ENCODE measurements at places on chromosomes 11 and 22. TPM values are rescaled to one million over a fixed set of nuclear protein-coding genes. Genes with fewer than 3 reads are reported as not detected.

The CYP2D6 gene
- 2.1 TPM for total RNA-seq

The CLP1 gene
- 9.5 TPM for total RNA-seq

The MAPK8IP2 gene
- 42.3 TPM for total RNA-seq

The MPEG1 gene
- total RNA-seq, result 15.8 TPM

- no peak for DNase-seq
- H3K4me1 ChIP-seq, result no peaks in the 10 kb centered on the region
- H3K36me3 ChIP-seq, result no peaks in the 10 kb centered on the region
- no peak overlapping the region for H3K4me3 ChIP-seq
Observed at GRCh38 chr11:88089134-88089533, 86.1 kb downstream of the RAB38 start.

- H3K27me3 ChIP-seq, result no peaks in the 10 kb centered on the region
- H3K36me3 ChIP-seq, result no peaks in the 10 kb centered on the region
- H3K4me1 ChIP-seq, result peaks cover 45% of the 10 kb centered on the region
- H3K27ac ChIP-seq, result no peak within 1 kb of the TSS
Observed at GRCh38 chr11:73645972-73646631, at the start of gene PLEKHB1. Gene PLEKHB1, plus strand, starts transcription at chr11:73646581. Its CDS starts 28 bp downstream, at chr11:73646609.

- peaks cover 3% of the 10 kb centered on the region for H3K36me3 ChIP-seq
- peaks cover 19% of the 10 kb centered on the region for H3K4me1 ChIP-seq
- H3K27me3 ChIP-seq, result no peaks in the 10 kb centered on the region
- H3K4me3 ChIP-seq, result no peak overlapping the region
- no peak overlapping the region for H3K27ac ChIP-seq
Observed at GRCh38 chr11:19849947-19850593, 137.4 kb downstream of the NAV2 start.

- DNase-seq, result peak; percentile 61
- H3K4me1 ChIP-seq, result peaks cover 8% of the 10 kb centered on the region
- H3K36me3 ChIP-seq, result no peaks in the 10 kb centered on the region
- no peak overlapping the region for H3K27ac ChIP-seq
Observed at GRCh38 chr11:62962391-62962790, 22.4 kb downstream of the SLC22A6 start.

GRCh38 chr11:124036666-124037065 lies 4.5 kb downstream of the OR10G7 start:
- H3K4me1 ChIP-seq, result no peaks in the 10 kb centered on the region
- DNase-seq, result no peak
- no peaks in the 10 kb centered on the region for H3K36me3 ChIP-seq
- no peaks in the 10 kb centered on the region for H3K27me3 ChIP-seq
- no peak overlapping the region for H3K27ac ChIP-seq
- H3K4me3 ChIP-seq, result no peak overlapping the region

GRCh38 chr11:134634897-134635831 lies 223.1 kb upstream of the B3GAT1 start:
- DNase-seq, result peak; percentile 53
- no peak overlapping the region for H3K27ac ChIP-seq
- no peaks in the 10 kb centered on the region for H3K36me3 ChIP-seq
- H3K27me3 ChIP-seq, result peaks cover 2% of the 10 kb centered on the region
- no peak overlapping the region for H3K4me3 ChIP-seq
- H3K4me1 ChIP-seq, result peaks cover 7% of the 10 kb centered on the region

GRCh38 chr11:19382131-19382611 lies 141.4 kb upstream of the E2F8 start:
- no peak overlapping the region for H3K4me3 ChIP-seq
- H3K36me3 ChIP-seq, result no peaks in the 10 kb centered on the region
- H3K4me1 ChIP-seq, result peaks cover 19% of the 10 kb centered on the region

DNA sequence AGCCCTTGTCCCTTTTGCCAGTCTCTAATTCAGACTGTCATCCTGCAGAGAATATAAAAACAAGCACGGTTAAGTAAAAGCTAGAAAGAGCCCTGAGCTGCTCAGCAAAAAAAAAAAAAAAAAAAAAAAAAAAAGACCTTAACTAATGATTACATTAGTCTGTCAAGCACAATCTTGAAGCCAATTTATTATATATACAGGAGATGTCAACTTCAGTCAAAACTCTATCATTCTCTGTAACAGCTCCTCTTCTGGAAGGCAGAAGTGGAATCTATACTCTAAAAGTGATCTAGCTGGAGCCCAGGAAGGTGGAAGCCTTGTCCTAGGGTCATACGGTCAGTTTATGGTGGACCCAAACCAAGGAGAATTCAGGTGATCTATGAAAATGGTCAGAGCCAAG lies 55.2 kb upstream of the UBASH3B start:
- no peak overlapping the region for H3K4me3 ChIP-seq
- no peak for DNase-seq
- peaks cover 4% of the 10 kb centered on the region for H3K4me1 ChIP-seq
- H3K36me3 ChIP-seq, result no peaks in the 10 kb centered on the region

DNA sequence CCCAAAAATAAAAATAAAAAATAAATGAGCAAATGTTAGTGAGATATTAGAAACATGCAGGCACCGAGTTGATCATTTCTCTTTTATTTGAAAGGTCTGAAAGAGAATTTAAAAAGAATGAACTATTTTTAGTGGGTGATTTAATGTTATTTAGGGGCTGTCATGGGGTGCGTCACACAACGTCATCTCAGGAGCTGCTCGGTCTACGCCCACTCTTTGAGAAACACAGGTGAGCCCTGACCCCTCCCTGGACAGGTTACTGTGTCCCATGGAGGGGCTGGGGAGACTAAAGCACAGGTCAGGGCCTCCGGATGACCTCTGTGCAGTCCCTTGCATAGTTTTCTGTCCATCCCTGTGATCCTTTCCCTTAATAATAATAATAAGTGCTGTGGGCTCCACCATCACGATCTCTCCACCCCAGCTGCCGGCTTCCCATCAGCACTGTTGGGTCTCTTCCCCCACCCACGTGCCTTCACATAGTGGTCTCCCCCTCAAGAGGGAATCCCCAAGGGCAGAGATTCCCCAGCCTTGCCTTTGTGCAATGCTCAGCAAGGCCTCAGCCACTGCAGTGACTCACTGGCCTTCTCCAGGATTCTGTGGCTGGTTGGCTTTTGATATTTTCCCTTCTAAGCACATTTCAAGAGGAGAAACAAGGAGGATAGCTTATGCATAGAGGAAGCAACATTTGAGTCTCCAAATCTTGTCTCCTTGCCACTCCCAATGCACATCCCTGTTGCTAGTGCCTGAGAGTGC lies 159.9 kb downstream of the TTC17 start:
- H3K36me3 ChIP-seq, result no peaks in the 10 kb centered on the region
- H3K4me1 ChIP-seq, result peaks cover 21% of the 10 kb centered on the region
- H3K4me3 ChIP-seq, result no peak overlapping the region
- H3K27me3 ChIP-seq, result no peaks in the 10 kb centered on the region
- DNase-seq, result no peak

Data from spinal cord (tissue), 10 donors.